NT2/D1 (cell line): ENCODE measurements at places on chromosomes 13 and 19.

- DNase-seq, result no peak
These were observed 56.1 kb upstream of the RNF113B start for GRCh38 chr13:98233127-98233526.

DNA sequence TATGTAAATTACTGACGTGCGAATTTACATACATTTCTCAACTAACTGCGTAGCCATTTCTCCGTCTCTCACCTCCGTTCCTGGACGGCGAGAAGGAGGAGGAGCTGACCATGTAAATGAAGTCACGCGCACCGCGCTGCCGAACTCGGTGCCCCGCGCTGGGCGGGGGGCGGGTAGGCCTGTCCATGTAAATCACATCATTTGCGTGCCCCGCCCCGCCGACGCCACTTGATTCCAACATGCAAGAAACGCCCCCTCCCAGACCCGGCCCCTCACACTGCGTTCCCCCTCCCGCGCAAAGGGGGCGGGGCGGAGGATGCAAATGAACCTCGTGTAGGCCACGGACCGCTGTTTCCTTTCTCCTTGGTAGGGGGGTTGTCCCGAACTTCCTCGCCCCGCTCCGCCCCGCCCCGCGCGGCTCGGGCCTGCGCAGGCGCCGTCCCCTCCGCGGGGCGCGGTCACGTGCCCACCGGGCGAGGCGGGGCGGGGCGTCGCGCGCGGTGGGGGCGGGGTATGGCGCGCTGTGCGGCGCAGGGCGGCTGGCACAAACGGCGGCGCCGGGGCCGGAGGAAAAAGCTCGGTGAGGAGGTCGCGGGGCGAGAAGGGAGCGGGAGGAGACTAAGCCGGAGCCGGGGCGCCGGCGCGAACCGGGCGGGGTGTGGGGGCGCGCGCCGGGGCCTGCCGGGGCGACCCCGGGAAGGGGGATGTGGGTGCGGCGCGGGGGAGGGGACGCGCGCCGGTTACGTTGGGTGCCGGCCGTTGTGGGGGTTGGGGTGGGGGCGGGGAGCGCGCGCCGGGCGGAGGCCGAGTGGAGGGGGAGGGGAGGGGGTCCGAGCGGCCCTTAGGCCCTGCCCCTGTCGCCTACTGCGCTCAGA is at the start of gene EGLN2:
Gene EGLN2 (plus strand): TSS at position 509 of the 875 bp plus-strand sequence. CDS start 1,382 bp downstream, outside the sequence.
- DNase-seq, result peak; percentile 98

- DNase-seq, result peak; percentile 36
These were observed at the start of gene LRCH1 for GRCh38 chr13:46552889-46553520. TSS of gene LRCH1 (plus strand) at chr13:46553170. CDS start at chr13:46553397, 227 bp downstream.

DNA sequence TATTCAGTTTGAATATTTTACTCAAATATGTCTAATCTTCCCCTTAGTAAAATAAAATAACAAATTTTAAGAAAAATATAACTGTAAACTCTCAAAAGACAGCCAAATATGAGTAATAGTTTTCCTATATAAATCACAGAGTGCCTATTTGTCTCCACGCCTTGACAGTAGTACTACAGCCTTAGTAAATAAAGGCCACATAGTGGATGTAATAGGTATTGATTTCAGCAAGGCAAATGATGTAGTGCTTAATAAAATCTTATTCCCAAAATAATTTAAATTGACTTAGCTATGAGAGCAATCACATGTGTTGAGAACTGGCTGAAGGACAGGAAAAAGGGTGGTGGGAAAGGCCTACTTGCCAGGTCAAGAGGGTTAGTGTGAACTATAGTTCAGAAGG is 747.2 kb downstream of the OLFM4 start:
- no peak for DNase-seq

- DNase-seq, result no peak
These were observed 122.3 kb upstream of the WASF3 start for GRCh38 chr13:26435171-26435570.

- DNase-seq, result no peak
These were observed 83.3 kb downstream of the KLF5 start for GRCh38 chr13:73142071-73142470.

GRCh38 chr19:1261798-1262622 is 7.1 kb upstream of the CIRBP start:
- DNase-seq, result no peak

DNA sequence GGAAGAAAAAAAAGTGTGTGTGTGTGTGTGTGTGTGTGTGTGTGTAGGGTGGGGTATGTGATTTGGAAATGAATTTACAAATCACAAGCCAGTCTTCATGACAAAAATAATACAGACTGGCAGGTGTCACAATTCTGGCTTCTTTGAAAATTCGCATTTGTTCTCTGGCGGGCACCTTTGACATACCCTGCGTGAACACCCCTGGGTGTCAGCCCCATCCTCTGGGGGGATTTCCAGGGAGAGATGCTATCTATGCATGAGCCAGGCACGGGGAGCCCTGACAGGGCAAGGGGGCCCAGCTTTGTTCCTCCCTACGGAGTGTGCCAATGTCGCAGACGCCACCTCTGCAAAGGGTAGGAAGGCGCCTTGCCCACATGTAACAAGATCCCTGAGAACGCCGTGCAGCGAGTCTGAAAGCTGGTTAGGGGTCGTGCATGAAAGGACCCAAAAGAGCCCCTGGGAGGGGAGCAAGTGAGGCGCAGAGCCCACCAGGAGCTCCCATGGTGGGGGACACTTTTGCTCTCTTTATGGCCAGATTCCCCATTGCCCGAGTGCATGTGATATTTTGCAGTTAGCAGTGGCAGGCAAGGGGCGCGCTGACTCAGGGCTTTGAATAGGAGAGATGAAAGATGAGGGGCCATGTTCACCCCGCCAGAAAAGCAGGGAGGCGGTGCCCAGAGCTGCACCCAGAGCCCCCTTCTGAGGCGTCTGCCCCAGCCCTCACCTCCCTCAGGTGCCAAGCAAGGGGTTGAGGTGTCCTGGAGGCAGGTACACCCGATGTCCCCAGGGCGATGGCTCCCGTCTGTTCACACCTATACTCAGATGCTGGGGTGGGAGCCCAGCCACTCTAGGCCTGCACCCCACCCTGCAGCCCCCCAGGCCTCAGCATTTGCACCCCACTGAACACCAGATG is 45.3 kb downstream of the KLF2 start:
- DNase-seq, result no peak

- DNase-seq, result no peak
These were observed 84.3 kb downstream of the FGF14 start for GRCh38 chr13:102317593-102317992.

GRCh38 chr19:6737873-6738786 is 750 bp upstream of the GPR108 start:
- DNase-seq, result no peak

- no peak for DNase-seq
These were observed 374.6 kb upstream of the ARGLU1 start for GRCh38 chr13:106942563-106942962.

DNA sequence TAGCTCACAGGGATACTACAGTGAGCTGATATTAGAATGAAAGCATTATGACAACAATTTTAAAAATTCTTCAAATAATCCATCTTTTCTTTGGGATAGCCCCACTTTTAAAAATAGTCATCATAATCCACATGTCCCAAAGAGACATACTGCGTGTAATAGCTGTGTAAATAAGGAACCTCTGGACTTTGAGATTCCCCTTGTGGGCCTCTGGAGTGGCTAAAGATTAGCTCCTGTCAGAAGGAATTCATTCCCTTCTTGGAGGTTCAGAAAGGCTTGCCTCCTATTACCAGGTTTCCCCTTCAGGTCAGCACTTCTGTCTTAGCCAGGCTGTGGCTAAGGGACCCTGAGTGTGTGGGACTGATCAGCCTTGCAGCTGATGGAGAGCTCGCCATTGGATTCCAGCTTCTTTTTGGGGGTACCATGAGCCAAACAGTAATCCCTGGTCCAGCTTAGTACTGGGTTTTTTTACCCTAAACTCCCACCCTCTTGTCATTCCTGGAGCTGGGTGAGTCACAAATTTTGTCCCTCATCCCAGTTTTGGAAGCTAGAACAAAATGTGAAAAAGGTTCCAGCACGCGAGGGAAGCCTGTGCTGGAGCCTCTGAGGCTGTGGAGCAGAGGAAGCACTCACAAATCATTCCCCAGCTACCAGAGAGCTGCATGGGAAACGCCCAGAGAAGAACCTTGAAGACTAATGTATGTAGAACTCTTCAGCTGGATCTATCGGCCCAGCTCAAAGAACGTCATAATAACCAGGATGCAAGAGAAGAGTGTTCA is 96.7 kb downstream of the RNASEH2B start:
- no peak for DNase-seq

- no peak for DNase-seq
These were observed 141.3 kb downstream of the FGF9 start for GRCh38 chr13:21812192-21812626.

- no peak for DNase-seq
These were observed 403.9 kb downstream of the LIG4 start for GRCh38 chr13:107811233-107812013.

DNA sequence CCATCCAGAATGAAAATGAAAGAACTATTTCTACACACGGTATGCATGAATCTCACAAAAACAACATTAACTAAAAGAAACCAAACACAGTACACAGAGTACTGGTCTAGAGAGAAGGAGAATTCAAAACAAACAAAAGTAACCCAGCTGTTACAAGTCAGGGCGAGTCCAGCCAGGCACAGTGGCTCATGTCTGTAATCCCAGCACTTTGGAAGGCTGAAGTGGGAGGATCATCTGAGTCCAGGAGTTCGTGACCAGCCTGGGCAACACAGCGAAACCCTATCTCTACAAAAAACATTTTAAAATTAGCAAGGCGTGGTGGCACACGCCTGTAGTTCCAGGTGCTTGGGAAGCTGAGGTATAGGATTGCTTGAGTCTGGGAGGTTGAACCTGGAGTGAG is 1.7 kb upstream of the PSMC4 start:
- no peak for DNase-seq

- DNase-seq, result no peak
These were observed 520.9 kb downstream of the KLF5 start for GRCh38 chr13:73579574-73580274.

- DNase-seq, result no peak
These were observed 21.1 kb downstream of the TLE2 start for GRCh38 chr19:3007975-3008374.

GRCh38 chr19:45569619-45570421 is 14.8 kb downstream of the OPA3 start:
- no peak for DNase-seq

DNA sequence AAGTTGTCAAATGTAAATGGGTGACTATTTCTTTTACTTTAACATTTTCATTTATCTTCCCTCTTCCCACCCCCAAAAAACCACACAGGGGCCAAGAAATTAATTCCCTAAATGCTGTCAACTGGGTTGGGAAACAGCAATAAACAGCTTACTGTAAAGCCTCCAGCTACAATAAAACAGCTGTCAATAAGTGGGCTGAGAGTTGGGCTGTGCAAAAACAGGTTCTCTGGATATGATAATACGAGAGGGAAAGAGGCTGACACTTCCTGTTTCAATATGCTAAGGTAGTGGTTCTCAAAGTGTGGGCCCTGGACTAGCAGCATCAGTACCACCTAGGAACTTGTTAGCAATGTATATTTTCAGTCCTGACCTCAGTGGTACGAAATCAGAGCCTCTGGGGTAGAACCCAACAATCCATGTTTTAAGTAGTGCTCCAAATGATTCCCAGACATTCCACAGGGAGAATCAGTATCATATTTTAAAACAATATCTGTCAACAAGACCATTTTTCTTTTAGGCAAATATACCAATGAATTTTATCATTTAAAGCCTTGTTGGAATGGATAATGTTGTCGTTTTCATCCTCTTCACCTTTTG is 8.4 kb downstream of the PCDH9 start:
- DNase-seq, result no peak

DNA sequence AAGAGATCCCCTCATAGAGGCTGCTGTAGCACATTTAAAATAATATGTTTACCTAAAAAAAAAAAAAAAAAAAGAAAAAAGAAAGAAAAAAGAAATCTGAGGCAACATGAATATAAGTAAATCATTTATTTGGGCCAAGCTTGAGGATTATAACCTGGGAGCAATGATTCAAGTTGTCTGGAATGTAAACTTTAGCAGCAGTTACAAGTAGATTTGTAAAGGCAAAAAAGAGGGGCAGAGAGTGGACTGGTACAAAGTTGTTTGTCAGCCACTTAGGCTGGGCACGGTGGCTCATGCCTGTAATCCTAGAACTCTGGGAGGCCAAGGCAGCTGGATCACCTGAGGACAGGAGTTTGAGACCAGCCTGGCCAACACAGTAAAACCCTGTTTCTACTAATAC is 11.3 kb downstream of the ZNF43 start:
- DNase-seq, result no peak

DNA sequence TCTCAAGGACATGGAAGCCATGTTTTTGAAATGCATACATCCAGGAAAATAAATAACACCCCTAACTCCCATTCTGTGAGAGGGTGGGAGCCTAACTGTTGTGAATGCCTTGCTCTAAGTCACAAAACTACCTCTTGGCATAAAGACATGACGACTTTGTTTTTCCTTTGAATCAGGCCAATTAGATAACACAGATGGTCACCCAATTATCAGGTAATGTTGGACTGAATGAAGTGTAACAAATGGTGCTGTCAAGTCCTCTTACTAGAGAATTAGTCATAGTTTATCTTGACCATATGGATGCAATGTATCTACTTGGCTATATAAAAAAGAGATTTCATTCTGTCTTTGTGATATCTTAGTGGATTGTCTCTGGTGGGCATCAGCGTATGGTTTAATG is 553.6 kb upstream of the ATXN8OS start:
- no peak for DNase-seq

DNA sequence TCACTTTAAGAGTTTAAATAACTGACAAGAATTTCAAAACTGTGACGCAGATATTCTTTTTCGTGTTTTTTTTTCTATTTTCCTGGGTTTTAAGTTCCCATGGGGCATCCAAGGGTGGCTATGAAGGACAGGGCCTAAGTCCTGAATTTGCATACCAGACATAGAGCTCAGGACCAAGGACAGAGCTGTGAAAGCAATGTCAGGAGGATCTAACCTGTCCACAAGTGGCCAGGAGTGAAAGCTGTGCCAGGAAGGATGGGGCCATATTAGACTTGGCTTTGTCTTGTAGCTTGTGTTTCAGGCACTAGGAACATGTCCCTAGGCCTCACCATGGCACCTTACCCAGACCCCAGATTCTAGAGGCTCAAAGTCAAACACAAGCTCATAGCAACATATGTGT is 289.4 kb upstream of the MIR17HG start:
- peak; percentile 9 for DNase-seq

- DNase-seq, result no peak
These were observed 563.5 kb upstream of the SLITRK1 start for GRCh38 chr13:84445776-84446175.

DNA sequence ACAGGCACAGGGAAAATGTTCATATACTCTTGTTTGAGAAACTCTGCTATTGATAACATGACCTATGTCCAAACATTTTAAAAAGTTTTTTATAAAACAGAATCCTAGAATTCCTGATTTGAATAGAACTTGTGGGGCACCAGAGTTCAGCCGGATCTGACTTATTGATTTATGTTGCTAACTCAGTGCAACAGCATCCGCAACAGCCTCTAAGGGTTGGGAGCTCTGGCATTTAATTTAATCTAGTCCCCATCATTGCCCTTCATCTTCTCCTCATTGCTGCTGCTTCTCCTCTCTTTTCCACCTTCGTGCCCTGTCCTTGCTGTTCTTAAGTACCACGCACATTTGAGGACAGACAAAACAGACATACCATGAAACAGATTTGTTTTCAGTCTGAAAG is 214.5 kb downstream of the FGF14 start:
- DNase-seq, result no peak
